ENCODE measurements at places on chromosomes 2 and 18. TPM values are rescaled to one million over a fixed set of nuclear protein-coding genes. Genes with fewer than 3 reads are reported as not detected.

ABCB11 gene
- 2.6 TPM for total RNA-seq

TPO gene
- 0.27 TPM for total RNA-seq

PROKR1 gene
- total RNA-seq, result 2.7 TPM

CNTNAP5 gene
- 49.7 TPM for total RNA-seq

FZD7 gene
- 48.7 TPM for total RNA-seq

FKBP7 gene
- total RNA-seq, result 12.6 TPM

DNA sequence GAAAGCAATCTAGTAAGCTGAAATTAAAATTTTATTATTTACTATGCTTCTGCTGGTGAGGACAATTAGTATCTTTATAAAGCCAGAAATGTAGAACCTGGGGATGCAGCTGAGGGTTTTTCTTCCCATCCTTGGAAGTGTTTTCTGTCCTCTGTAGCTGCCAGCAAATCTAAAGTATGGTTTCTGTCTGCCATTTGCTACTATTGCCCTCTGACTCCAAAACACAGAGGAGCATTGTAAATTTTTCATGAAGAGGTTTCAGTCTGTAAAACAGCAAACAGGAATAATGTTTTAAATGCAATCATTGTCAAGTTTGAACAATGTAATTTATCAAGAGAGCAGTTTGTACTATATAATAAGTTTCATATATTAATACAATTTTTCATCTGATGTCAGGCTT is 258.8 kb downstream of the ZNF407 start:
- no peak for DNase-seq

- no peak for DNase-seq
Observed at GRCh38 chr2:20062615-20063545, 11.5 kb upstream of the LAPTM4A start.

- no peak for DNase-seq
Observed at GRCh38 chr2:65557616-65558573, 125.5 kb upstream of the SPRED2 start.

DNA sequence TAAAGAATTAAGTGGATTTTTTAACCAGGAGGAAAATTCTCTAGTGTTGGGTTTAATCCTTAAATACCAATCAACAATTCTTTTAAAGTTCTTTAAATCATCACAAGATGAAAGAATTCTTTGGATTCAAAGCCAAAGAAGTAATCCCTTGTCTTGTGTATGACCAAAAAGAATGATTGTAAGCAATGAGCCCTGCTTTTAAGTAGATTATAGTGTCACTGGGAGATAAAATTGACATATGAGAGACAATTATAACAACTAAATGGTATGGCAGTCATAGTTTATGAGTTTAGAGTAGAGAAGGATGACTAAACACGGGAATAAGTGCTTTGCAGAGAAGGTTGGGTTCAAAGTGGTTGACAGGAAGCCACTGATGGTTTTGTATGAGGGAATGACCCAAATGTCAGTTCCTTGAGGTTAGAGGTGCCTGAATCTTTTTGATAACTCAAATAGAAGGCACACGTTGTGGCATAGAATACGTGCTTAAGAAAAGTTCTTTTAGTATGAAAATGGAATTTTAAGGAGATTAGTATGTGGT is 199.6 kb upstream of the TCF4 start:
- no peak for DNase-seq

DNA sequence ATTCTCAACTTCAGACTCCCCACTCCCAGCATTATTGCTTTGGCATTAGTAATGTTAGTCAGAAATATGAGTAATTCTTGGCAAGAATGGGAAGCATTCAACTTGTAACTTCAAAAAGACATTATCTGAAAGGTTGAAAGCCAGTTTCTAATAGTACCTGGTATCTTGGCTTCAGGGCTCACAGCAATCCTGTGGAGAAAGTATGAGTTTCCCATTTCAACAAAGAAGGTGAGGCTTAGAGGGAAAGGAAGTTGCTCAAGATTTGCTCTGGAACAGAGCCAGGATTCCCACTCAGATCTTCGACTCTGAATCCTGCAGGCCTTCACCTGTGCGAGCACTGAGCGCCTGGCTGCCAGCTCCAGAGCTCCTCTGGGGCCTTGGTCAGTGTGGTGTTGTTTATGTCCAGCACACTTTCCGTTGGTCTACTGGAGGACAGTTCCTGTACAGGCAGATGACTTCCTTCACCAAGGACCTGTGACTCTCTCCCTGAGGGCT is 136.1 kb downstream of the MCFD2 start:
- DNase-seq, result no peak

GRCh38 chr2:206456078-206456754 is 12.9 kb downstream of the ADAM23 start:
- no peak for DNase-seq

GRCh38 chr2:220887271-220887870 is 684.7 kb downstream of the EPHA4 start:
- no peak for DNase-seq

GRCh38 chr2:46936566-46936965 is 21.0 kb upstream of the MCFD2 start:
- no peak for DNase-seq

- no peak for DNase-seq
Observed at GRCh38 chr2:235500110-235500760, 6.4 kb downstream of the AGAP1 start.

DNA sequence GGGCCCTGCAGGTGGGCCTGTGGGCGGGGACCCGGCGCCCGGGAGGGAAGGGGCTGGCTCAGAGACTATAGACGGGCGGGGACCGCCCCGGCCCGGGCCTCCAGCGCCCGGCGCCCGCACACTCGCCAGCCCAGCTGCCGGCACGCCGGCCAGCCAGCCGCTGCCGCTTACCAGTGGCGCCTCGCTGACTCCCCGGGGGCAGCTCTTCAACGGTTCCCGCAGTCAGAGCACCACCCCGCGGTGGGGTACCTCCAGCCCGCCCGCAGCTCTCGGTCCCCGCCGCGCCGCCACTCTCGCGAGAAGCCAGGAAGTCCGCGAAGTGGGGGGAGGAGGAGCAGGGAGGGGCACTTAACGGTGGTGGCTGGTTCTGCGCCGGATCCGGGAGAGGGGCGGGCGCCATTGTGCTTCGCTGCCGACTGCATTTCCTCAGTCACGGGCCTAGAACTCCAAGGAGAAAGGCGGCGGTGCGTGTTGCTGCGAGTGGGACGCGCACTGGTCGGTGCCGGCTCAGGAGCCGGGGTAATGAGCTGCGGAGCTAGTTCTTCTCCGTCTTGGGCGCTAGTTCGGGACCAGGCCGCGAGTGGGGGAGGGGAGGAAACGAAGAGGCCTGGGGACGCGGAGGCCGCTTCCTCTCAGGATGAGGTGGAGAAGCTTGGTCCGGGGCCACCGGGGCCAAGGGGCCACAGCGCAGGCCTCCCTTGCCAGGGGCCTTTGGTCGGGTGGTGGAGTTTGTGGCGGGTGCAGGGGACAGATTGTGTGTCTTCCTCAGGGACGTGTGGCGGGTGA is at the start of gene MARCHF7:
MARCHF7 (plus strand) TSS at position 364 of the 786 bp plus-strand sequence. CDS start 16,517 bp downstream, outside the sequence.
- DNase-seq, result peak; percentile 92

- no peak for DNase-seq
Observed at GRCh38 chr2:109318150-109318948, 189.3 kb downstream of the SH3RF3 start.

GRCh38 chr2:85401464-85401805 is 8.7 kb downstream of the CAPG start:
- no peak for DNase-seq

- DNase-seq, result no peak
Observed at GRCh38 chr2:43898134-43898837, 59.5 kb downstream of the ABCG8 start.

GRCh38 chr2:171669121-171669520 is 18.1 kb upstream of the DYNC1I2 start:
- DNase-seq, result no peak

DNA sequence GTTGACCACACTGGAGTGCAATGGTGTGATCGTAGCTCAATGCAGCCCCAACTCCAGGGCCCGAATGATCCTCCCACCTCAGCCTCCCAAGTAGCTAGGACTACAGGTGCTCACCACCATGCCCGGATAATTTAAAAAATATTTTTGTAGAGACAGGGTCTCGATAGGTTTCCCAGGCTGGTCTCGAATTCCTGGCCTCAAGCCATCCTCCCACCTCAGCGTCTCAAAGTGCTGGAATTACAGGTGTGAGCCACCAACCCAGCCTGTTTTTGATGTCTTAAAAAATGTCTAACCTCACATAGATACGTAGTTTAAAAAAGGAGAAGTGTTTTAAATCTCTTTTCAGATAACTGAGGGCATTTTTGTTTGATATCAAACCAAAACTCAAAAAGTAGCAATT is 37.6 kb downstream of the IMPA2 start:
- no peak for DNase-seq

DNA sequence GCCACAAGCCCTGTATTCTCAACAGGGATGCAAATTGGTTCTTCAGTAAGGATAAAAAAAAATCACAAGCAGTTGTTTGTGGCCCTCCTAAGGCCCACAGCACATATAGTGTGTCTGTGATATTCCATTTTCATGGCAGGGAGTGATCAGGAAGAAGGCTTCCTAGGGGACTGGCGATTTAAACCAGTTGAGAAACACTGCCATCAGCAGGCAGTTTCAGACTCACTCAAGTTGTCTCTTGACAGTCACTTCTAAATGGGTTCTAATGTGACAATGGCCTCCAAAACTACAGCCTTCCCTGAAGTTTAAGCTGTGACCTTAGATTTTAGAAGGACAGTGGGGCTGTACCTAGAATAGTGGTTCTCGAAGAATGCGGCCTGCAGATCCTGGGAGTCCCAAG is 6.0 kb downstream of the CIAO1 start:
- DNase-seq, result no peak

DNA sequence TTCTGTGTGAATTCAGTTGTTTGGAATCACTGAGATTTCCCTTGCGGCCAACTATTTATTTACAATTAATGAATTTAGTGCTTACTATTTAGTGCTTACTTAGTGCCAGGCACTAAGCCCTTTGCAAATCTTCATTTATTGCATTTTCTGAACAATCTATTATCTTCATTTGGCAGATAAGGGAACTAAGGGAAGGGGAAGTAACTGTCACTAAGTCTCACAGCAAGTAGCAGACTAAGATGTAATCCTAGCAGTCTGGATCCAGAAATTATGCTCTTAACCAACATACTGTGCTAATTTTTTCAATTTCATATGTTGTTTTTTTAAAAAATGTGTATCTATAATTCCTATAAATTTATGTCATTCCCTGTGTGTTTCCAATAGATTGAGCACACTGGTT is 214.4 kb upstream of the EPC2 start:
- no peak for DNase-seq

- DNase-seq, result no peak
Observed at GRCh38 chr2:145875016-145875415, 1355.1 kb upstream of the ZEB2 start.

- no peak for DNase-seq
Observed at GRCh38 chr2:160201849-160202539, 1.9 kb upstream of the ITGB6 start.

DNA sequence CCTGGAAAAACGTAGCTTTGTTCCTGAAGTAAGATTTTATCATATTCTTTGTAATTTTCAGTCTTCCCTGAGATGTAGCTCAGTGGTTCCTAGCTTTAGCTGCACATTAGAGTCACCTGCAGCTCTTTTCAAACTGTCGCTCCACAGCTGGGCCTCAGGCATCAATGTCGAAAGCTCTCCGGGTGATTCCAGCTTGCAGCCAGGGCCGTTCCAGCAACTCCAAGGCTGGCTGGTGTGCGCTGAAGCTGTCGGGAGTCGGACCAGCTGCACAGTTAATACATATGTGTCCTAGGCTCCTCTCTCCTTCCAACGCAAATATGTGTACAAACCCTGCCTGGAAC is 609 bp upstream of the ZNF2 start:
- DNase-seq, result no peak

- no peak for DNase-seq
Observed at GRCh38 chr2:196530910-196531309, 108.6 kb upstream of the CCDC150 start.
